ENCODE measurements at places on chromosomes 7 and 10.

GRCh38 chr7:131066635-131067034, 261.0 kb upstream of the MKLN1 start:
- no peak for DNase-seq

- no peak for DNase-seq
Observed at GRCh38 chr7:66871076-66871475, 49.9 kb upstream of the TMEM248 start.

- no peak for DNase-seq
Observed at GRCh38 chr10:71036297-71036966, 148.1 kb upstream of the PCBD1 start.

GRCh38 chr10:132590752-132591121, 53.1 kb downstream of the INPP5A start:
- DNase-seq = no peak

DNA sequence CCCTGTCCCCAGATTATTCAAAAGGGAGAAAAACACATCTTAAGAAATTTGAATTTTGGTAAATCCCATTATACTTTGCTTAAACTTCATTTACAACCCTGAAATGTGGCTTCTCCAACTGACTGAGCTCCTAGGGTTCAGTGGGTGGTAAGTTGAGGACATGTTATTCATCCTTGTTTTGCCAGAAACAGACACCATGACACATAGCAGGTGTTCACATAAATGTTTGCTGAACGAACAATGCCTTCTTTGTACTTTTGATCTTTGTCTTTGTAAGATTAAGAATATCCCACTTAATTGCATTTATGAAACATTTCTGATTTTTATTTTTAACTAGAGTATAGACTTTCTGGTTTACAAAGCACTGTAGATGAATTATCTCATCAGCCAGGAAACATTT, 209.7 kb downstream of the GPAM start:
- no peak for DNase-seq

- no peak for DNase-seq
Observed at GRCh38 chr10:93198401-93199131, 124.9 kb downstream of the CYP26A1 start.
